ENCODE measurements at places on chromosomes 2 and 18.

DNA sequence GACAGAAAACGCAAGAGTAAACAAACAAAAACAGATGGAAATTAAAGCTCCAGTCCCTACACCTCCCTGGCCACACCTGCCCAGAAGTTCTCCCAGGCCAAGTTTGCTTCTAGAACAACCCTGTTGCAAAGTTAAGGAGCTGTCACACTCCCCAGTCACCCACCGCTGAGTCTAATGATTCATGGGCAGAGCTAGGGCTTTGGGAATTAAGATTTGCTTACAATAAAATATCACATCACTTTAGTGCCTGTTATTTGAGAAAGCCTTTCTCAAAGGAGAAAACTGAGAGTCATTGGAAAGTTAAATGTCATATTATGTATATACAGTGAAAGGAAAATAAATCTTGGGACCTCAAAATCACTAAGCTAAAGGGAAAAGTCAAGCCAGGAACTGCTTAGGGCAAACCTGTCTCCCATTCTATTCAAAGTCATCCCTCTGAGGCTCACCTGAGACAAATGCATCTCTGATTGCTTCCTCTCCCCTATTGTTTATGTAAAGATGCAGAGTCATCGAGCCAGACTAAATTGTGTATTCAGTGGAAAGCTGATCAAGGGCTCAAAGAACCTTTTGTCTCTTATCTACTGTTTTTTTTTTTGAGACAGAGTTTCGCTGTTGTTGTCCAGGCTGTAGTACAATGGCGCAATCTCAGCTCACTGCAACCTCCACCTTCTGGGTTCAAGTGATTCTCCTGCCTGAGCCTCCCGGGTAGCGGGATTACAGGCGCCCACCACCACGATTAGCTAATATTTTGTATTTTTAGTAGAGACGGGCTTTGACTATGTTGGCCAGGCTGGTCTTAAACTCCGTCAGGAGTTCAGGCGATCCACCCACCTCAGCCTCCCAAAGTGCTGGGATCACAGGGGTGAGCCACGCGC lies 2.8 kb downstream of the CRYGB start:
- no peak for DNase-seq

GRCh38 chr2:132478461-132479105 lies 62.0 kb downstream of the GPR39 start:
- DNase-seq = no peak

DNA sequence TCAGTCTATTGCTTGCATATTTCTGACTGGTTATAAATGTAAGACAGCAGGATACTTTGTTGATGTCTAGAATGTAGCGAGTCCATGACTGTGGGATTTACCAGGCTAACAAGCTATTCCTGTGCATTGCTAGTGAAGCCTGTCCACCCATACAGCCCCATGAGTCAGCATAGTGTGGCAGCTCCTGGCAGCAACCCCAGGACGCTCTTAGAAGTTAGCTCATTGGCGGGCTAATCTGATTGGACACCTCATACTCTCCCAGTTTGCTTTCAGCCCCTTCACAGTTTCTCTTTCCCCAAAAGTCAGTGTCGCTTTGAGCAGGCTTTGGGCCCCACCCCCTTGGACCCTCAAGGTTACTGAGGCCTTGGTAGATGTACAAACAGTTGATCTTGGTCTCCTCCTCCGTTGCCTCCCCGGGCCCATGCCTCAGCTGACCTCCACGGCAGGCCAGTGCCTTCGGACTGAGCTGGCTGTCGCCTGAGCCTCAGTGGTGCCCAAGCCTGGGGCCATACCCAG lies 48.0 kb downstream of the COA5 start:
- no peak for DNase-seq

DNA sequence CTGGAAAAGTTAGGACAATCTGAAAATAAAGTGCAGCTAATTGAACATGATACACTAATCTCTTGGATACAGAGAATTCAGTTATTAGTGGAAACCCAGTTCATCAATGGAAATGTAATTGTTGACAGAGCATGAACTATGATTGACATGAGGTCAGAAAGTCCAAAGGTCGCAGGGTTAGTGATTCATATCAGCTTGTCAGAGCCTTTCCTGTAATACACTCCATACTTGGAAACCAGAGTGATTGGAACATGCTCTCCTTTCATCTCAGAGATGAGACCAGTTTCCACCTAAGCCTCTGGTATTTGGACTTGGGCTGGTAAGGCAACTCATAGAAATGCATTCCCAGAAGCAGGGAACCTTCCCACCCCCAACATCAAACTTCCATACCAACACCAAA lies 8.5 kb upstream of the NCKAP5 start:
- DNase-seq = no peak

GRCh38 chr2:172884336-172884735 lies 148.7 kb downstream of the RAPGEF4 start:
- DNase-seq = no peak

DNA sequence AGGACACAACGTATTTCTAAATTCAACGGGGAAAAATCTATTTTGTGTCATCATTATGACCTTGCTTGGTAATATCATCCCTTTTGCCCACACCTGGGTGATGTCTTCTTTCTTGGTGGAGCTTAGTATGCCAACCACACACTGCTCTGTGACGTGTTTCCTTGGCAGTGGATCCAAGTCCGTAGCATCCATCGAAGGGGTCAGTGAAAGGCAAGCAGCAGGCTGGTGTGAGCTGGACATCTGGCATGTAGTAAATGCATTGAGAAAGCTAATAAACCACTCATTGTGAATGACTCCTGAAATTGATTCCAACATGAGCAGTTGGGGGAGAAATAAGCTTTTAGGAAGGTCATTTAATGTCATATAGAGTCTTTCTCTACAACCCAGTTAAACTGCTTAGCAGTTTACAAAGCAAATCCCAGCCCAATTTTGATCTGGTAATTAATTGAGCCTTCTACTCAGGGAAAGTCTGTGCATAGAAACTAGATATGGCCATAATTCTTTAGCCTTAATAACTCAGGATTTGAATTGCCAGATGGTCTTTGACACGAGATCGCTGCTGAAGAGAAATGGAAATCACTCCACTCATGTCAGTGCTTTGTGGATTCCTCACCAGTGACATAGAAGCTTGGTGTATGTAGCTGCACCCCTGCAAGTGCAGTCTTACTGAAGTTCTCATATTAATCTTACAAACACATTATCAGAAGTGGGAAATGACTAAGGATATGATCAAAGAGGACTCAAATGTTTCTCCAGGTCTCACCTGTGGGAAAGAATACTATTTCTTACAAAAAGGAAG lies 494.8 kb downstream of the CMPK2 start:
- no peak for DNase-seq

GRCh38 chr2:152630466-152630865 lies 86.8 kb downstream of the PRPF40A start:
- no peak for DNase-seq

DNA sequence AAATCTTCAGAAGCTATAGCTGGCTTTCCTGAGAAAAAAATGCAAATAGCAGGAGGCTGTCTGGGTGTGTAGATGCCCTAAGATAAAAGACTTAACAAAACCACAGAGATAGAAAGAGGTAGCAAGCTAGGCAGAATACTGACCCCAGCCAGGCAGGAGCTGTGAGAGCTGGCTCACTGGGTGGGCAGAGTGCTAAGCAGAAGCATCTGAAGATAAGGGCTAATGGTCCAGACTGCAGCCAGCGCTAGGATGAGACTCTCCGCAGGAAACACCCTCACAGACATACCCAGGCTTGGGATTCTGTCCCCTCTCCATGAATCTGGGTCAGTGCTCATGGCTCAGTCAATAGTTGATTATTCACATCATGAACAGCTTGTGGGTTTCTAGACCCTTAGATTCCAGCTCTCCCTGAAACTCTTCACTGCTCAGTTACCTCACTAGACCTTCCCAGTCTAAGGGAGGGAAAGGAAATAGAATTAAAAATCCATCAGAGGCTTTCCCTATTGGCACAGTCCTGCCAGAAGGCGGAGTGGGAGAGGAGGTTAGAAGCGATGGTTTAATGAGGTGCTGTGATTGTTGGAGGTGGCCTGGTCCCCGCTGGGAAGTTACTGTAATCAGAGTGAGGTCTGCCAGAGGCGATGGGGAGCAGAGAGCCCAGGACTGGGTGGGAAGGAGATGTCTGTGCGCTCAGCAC lies 21.4 kb upstream of the CCBE1 start:
- no peak for DNase-seq

DNA sequence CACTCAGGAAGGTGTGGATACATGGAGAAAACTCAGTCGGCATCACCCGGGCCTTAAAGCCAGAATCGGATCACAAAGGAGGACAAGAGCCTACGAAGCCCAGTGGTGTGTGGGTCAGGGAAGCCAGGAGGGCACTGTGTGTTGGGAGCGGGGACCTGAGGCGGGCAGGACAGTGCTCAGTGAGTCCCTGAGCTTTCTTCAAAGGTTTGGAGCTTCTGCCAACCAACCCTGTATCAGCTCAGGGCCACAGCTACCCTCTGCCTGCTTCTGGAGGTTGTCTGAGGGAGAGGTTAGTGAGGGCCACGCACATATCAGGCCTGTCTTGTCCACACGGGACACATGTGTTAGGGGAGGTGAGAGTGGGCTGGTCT lies 52.4 kb downstream of the DYSF start:
- no peak for DNase-seq

DNA sequence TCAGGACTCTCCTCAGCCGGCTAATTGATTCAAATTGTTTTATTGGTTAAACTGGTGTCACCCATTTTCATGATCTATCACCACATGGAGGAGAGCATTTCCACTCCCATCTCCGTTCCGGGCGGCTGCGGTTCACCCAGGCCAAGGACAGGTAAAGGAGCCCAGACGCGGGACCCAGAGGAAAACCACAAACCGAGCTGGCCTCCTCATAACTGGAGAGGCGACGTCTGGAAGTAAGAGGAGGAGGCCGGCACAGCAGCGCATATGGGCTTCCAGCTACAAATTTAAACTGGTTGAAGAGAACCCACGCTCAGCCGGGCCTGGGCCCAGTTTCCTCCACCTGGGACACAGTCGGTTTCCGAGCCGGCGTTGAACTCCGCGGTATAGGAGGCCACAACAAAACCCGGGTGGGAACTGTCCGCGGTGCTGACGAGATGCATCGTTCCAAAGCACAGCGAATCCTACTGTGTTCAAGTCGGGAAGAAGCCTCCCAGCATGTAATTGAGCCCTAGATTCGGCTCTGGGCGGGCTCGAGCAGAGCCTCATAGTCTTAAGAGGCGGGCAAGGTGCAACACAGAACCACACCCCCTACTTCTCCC lies 3.0 kb upstream of the SKOR2 start:
- no peak for DNase-seq

- no peak for DNase-seq
Observed at GRCh38 chr2:227462972-227463931, 8.7 kb upstream of the AGFG1 start.

- no peak for DNase-seq
Observed at GRCh38 chr18:61609131-61609530, 275.9 kb downstream of the CDH20 start.

- DNase-seq = no peak
Observed at GRCh38 chr2:64018701-64019082, 536 bp downstream of the VPS54 start.

DNA sequence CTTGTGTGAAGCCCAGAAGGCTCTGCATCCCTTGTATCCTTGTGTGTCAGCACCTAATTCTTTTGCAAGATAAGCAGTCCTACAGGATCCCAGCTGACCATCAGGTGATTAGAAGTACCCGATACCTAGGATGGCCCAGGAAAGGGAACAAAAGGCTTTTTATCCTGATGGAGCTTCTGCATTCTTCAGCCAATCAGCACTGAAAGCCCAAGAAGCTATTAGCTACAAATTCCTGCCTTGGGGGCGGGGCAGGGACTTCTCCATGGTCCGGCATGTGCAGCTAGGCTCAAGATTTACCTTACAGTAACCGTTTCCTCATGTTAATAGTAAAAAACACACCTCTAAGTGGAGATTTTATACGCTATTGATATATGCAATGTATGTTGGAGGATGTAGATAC lies 264.6 kb upstream of the THUMPD2 start:
- no peak for DNase-seq

DNA sequence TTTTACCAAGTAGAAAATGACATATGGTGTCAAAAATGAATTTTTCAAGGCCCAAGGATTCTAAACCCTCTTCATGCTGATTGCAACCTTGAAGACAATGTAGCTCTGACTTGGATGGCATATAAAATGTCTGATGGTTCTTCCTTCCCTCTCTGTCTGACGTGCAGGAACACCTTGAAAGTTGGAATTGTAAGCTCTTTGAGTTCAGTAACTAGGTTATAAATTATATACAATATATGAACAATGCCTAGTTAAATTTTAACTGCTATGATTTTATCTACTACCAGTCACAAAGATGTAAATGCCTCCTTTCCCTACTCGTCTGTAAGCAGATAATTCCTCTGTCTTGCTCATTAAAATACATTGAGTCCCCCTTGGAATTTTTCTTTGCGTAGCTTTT lies 89.5 kb upstream of the TMEM17 start:
- DNase-seq = no peak

DNA sequence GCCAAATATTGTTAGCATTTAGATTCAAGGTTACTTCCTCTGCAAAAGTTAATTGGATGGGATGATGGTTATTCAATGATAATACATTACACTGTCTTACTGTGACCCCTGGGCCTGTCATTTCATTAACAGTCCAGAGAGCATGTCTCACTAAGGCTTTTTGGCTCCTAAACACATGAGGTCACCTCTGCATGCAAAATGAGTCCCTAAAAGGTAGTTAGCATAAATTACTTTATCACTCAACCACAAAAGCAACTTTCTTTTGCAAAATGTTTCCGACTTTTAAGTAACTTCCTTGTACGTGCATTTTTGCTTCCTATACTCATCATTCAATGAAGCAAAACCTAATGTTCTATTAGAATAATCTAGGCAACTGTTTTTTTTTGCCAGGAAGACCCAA lies 16.8 kb upstream of the AGFG1 start:
- no peak for DNase-seq
